MG63 (cell line): ENCODE measurements at places on chromosomes 5 and 9. TPM values are rescaled to one million over a fixed set of nuclear protein-coding genes. Genes with fewer than 3 reads are reported as not detected.

The YIPF5 gene
- total RNA-seq = 111 and 199 TPM in 2 replicates

The PCDHB5 gene
- total RNA-seq = 2.3 TPM in 1 of 2 replicates, not detected in the other

The CDKN2A gene
- not detected in 2 replicates for total RNA-seq

The NRG2 gene
- 0.94 and 2.8 TPM in 2 replicates for total RNA-seq

The SLC25A25 gene
- 7.4 and 8.7 TPM in 2 replicates for total RNA-seq

The RASGEF1C gene
- total RNA-seq = not detected in 2 replicates

The C9orf50 gene
- not detected in 2 replicates for total RNA-seq

The IFNA1 gene
- total RNA-seq = not detected in 2 replicates

The GLRA1 gene
- not detected in 2 replicates for total RNA-seq

The EFCAB9 gene
- not detected in 2 replicates for total RNA-seq

The PCDHB10 gene
- 0.10 TPM in 1 of 2 replicates, not detected in the other for total RNA-seq

The GFI1B gene
- total RNA-seq = not detected in 2 replicates

The AQP7 gene
- not detected in 2 replicates for total RNA-seq

The DBH gene
- total RNA-seq = not detected in 2 replicates

The GPX8 gene
- total RNA-seq = 40.7 and 59.3 TPM in 2 replicates

The CER1 gene
- not detected in 2 replicates for total RNA-seq

The SHC3 gene
- 0.69 TPM in 1 of 2 replicates, not detected in the other for total RNA-seq

The MED22 gene
- total RNA-seq = 34.7 and 35.4 TPM in 2 replicates

The FOXD4L4 gene
- total RNA-seq = not detected in 2 replicates

The ZNF366 gene
- total RNA-seq = not detected in 2 replicates

The LCN1 gene
- total RNA-seq = not detected in 2 replicates

The AK8 gene
- 0.15 and 1.9 TPM in 2 replicates for total RNA-seq

The SMAD5 gene
- 46.4 and 78.3 TPM in 2 replicates for total RNA-seq

The RNF224 gene
- not detected in 2 replicates for total RNA-seq

The ADGRD2 gene
- not detected in 2 replicates for total RNA-seq

The GABRA1 gene
- not detected in 2 replicates for total RNA-seq

The F12 gene
- total RNA-seq = 1.3 and 2.3 TPM in 2 replicates

The ASPN gene
- not detected in 2 replicates for total RNA-seq

The CPEB4 gene
- 2.4 and 3.6 TPM in 2 replicates for total RNA-seq

The ADAM19 gene
- total RNA-seq = 10.6 and 16.4 TPM in 2 replicates

The SPATA31C1 gene
- total RNA-seq = not detected in 2 replicates

The PLPP7 gene
- total RNA-seq = 8.1 and 16.3 TPM in 2 replicates

The IL3 gene
- total RNA-seq = not detected in 2 replicates

The DNAI1 gene
- not detected in 2 replicates for total RNA-seq

The PIGO gene
- total RNA-seq = 7.9 and 9.0 TPM in 2 replicates

The FST gene
- 114 and 131 TPM in 2 replicates for total RNA-seq

The IFNA6 gene
- not detected in 2 replicates for total RNA-seq

The TNFSF8 gene
- not detected in 2 replicates for total RNA-seq

The LCN10 gene
- not detected in 2 replicates for total RNA-seq

The SEC61B gene
- total RNA-seq = 152 and 171 TPM in 2 replicates

The PNPLA7 gene
- not detected in 2 replicates for total RNA-seq

The PTPA gene
- total RNA-seq = 76.3 and 127 TPM in 2 replicates

The AKNA gene
- total RNA-seq = 0.17 and 1.4 TPM in 2 replicates

The CRB2 gene
- total RNA-seq = not detected in 2 replicates

The C5orf34 gene
- total RNA-seq = 12.4 and 19.1 TPM in 2 replicates
